ENCODE measurements at places on chromosomes 3 and 15.

DNA sequence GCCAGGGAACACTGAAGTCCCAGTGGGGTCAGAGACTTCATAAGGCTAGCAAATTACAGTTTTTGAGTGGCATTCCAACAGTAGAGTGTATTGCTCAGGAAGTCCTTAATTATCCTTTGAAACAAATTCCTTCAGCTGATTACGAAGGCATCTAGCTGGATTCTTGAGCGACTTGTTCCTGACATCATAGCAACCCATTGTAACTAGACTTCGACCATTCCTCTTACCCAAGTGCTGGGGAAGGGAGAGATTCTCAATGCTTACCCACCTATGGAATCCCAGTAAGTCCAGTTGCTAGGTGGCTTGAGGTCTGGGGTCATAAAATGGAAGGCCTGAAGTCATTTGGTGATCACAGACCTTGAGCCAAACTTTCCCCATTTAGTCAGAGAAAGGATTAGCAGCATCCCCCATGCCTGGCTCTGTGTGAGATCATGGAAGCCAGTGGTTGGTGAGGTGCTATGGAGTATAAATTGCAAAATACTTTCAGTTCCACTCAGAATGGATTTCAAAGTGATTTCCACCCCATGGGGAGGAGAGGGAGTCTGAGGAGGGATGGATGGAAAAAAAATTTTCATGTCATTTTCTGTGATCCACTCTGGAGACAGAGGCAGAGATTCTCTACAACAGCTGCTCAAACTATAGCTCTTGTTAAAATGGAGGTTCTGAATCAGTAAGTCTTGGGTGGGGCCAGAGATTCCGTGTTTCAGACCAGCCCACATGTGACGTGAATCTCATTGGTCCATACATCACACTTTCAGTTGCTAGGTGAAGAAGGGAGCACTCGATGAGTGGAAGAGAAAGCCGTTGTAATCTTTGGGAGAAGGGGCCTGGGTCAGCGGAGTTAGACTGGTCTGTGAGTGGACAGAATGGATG is 45.7 kb downstream of the CD86 start:
- no peak for DNase-seq

- peak; percentile 20 for DNase-seq
Observed at GRCh38 chr3:28726840-28727239, 378.2 kb upstream of the AZI2 start.

DNA sequence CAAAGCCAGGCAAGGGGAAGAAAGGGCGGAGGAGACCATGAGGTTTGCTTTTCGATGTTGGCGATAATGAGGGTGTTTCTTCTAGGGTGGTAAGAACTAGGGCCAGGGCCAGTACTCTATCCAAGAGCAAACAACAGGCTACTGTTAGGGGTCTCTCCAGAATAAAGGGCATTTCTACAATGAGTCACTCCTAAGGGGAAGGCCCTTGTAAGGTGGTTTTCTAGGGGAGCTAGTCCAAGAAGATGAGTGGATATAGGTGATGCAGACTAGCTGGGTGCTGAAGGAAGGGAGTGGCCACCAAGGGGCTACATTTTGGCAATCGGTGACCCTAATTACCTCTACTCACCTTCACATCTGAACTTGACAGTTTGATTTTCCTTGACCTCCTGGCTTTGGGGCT is 148.5 kb upstream of the HACD2 start:
- DNase-seq, result no peak

DNA sequence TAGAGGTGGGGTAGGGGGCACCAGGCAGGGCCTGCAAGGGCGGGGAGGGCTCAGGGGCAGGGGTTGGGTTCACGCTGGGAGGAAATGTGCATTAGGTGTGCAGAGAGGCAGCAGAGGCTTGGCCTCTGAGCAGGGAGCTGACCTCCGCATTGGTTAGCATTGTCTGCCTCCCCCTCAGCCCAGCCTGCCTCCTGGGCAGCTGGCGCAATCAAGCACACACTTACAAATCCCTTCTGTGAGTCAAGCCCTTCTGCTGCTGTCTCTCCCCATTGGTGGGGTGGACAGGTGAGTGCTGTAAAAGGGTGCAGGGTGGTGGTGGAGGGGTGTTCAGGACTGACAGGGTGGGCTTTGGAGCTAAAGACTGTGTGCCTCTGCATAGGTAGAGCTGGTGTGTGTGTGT is 9.3 kb downstream of the LOXL1 start:
- DNase-seq, result no peak

DNA sequence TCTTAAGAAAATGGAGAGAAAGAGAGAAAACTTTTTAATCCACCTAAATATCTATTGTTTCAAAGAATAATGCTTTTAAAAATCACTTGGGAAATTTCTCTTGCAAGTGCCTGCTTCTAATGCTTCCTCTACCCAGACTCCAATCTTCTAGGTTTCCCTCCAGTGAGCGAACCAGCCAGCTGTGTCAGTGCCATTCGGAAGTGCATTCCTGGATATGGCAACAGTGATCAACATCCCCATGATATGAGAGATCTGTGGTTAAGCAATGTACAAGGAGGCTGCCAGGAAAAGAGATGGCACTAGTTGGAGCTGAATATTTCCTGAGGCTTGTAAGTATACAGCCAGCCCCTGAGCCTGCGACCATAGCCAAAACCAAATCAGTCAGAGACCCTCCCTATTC is 53.3 kb upstream of the KCNMB2 start:
- DNase-seq, result no peak

DNA sequence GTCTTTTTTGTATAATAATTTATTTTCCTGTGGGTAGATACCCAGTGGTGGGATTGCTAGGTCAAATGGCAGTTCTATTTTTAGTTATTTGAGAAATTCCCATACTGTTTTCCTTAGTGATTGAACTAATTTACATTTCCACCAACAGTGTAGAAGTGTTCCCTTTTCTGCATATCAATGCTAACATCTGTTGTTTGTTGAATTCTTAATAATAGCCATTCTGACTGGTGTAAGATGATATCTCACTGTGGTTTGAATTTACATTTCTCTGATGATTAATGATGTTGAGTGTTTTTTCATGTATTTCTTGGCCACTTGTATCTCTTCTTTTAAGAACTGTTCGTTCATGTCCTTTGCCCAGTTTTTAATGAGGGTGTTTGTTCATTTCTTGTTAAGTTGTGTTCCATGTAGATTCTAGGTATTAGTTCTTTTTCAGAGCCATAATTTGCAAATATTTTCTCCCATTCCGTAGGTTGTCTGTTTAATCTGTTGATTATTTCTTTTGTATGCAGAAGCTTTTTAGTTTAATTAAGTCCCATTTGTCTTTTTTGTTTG is 713.3 kb upstream of the EPHA6 start:
- no peak for DNase-seq

- no peak for DNase-seq
Observed at GRCh38 chr3:53709860-53710674, 136.2 kb downstream of the CHDH start.

- peak; percentile 14 for DNase-seq
Observed at GRCh38 chr15:38440353-38441129, 13.4 kb upstream of the FAM98B start.

- DNase-seq, result no peak
Observed at GRCh38 chr3:106534206-106534605, 665.4 kb upstream of the CBLB start.

DNA sequence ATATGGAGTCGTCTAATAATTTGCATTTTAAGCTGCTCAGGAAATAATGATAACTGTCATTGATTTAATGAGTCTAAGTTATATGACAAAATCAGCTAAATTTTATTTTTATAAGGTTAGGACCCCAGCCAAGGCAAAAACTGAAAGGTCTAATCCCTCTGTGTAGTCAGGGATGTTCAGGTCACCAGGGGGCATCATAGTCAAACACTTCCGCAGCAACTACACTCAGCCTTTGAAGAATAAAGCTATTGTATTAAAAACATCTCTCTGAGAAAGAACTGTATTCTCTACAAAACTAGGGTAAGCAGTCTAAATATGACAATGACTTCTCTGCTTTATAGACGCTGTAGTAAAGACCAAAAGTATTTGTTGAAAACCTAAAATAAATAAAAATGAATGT is 15.0 kb downstream of the INTS14 start:
- no peak for DNase-seq

- DNase-seq, result no peak
Observed at GRCh38 chr3:149599236-149599635, 58.6 kb downstream of the WWTR1 start.

GRCh38 chr3:24042174-24043059 is 97.3 kb downstream of the NR1D2 start:
- no peak for DNase-seq

- DNase-seq, result no peak
Observed at GRCh38 chr15:59993950-59994401, 10.1 kb upstream of the FOXB1 start.

GRCh38 chr3:295166-295565 is 98.6 kb downstream of the CHL1 start:
- DNase-seq, result no peak

DNA sequence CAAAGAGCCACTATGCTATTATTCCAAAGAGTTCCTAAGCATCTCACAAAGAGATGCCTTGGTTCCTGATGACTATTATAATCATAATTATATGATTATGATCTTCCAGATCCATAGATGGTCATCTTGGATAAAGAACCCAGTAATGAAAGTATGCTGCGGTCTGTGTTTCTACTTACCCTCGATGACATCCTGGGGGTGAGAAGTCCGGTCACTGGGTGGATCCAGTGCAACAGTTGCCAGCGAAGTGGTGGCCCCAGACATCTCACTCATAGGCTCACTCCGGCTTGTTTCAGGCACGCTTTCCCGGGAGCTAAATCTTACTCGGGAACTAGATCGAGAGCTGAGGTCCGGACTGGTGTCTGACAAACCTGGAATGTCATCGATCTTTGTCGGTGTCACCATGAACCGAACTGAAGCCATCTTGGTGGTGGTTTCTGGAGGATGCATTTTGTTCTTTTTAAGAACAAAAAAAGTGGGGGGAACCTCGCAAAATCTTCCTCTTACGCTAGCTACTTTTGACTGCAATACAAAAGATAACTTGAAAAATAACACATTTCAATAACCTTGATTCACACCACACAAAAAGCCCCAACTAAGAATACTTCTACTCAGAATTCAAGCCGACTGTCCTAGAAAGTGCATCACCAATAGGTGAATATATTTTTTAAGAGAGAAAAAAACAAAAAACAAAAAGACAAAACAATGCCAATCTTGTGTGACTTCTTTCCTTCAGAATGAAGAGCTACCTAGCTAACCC is 1.2 kb downstream of the SLC12A6 start:
- DNase-seq, result no peak

DNA sequence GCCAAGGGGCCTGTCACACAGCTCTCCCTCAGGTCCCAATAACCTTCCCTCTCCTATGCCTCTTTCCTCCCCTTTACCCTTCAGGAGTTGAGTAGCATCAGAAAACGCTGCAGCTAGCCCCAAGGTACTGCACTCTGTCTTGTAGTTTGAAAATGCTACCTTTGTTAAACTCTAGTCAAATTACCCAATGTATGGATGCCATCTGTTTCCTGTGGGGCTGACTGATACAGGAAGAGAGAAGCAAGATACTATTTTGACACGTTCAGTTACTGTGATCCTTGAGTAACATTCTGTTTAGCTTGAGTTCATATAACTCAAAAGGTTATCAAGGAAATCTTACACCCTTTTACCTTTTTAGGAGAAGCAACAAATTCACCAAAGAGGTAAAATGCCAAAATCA is 493.1 kb downstream of the FHIT start:
- DNase-seq, result no peak

- DNase-seq, result no peak
Observed at GRCh38 chr3:152382312-152383135, 113.8 kb downstream of the MBNL1 start.

- no peak for DNase-seq
Observed at GRCh38 chr3:36957862-36958686, 13.2 kb upstream of the TRANK1 start.

- DNase-seq, result no peak
Observed at GRCh38 chr3:161296814-161297213, 74.5 kb downstream of the SPTSSB start.

- DNase-seq, result no peak
Observed at GRCh38 chr3:21330293-21330692, 420.7 kb downstream of the ZNF385D start.

DNA sequence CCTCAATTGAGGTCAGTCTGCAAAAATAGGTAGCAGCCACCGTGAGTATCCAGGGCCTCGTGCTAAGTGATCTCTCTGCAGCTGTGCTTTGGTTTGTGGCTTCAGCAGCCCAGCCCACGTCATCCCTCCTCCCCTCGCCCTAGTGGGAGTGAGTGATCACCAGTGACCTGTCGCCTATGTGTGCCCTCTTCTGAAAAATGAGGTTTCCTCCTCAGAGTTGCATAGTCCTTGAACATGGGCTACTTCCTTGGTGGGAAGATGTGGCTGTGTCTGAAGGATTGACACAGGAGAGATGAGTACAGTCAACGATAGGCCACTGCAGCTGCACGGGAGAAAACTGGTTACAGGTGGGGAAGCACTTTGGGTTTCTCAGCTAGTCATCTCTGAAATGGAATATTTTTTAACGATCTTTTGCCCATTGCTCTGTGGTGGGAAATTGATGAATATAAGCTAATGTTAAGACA is 144.8 kb upstream of the BHLHE40 start:
- DNase-seq, result no peak

- DNase-seq, result no peak
Observed at GRCh38 chr3:38165722-38166387, 518 bp downstream of the OXSR1 start.

DNA sequence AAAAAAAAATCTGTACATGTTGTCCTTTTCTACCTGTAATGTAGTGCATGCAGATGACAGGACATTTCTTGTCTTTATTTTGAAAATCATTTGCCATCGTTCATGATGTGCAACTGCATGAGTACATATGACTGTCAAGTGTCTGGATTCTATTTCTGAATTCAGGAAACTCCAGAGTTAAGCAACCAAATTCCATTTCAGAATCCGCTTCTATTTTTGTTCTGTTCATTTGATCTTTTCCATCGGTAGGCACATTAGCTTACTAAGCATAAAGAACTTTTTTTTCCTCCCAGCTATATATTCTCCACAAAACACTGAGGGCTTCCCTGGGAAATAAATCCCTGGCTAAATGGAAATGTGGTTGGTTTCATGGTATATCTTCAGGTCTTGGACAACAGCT is 365.6 kb downstream of the PTPRG start:
- no peak for DNase-seq

All from retinal pigment epithelial cell (primary cell).